Stimulated activated CD4-positive, alpha-beta T cell treated with anti-CD3 and anti-CD28 coated beads, Interleukin-4, amount 100 ng/mL, for 4 hours (primary cell): ENCODE measurements at places on chromosomes 6 and 20.

DNA sequence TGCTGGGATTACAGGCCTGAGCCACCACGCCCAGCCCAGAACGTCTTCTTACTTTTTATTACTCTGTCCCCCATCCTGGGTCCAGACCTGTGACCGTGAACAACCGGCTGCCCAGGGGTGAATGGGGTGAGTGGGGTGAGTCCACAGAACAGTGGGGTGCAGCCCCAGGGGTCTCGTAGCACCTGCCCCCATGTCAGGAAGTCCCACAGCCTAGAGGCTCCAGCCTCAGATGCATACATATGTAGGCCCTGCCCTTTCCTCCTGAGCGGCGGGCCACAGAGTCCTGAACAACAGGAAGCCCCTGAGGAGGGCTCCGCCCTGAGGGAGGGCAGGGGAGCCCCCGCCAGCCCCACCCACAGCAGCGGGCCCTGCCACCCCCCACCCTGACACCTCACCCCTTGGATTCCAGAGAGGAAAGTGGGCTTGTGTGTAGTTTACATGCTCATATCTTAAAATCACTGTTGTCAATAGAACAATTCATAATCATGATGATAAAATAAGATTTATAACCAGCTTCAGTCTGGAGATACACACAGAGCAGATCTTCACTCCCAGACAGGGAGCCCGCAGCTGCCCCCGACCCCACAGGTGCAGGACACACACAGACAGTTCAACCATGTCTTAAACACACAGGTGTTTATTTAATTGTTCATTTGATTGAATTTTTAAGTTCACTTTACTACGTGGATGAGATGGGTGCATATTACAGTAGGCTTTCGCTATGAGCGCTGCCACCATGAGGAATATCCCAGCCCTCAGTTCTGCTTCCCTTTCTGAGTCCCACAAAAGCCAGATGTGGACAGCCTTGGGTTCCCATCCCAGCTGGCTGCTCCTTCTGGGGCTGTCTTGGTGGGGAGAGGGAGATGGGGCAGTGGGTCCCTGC lies 12.4 kb upstream of the GMEB2 start:
- DNase-seq = peak; percentile 53

DNA sequence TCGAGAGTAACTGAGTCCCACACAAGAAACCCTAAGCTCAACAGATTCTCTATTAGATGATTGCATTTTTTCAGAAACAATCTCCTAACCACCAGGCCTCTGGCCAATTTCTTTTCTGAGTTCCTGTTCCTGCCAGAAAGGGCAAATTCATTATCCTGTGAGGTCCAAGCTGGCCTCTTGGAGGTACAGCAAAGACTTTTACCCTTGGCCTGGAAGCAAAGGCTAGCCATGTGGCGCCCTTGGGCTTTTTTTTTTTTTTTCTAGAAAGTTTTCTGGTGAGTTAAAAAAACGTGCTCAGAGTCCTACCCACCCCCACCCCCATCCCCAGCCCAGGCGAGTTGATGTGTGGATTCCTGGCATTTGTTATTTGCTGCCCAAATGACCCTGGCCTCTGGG lies 59.0 kb upstream of the EEF1A1 start:
- DNase-seq = no peak

- no peak for DNase-seq
These were observed 3.4 kb upstream of the RSPO4 start for GRCh38 chr20:1005452-1006027.

DNA sequence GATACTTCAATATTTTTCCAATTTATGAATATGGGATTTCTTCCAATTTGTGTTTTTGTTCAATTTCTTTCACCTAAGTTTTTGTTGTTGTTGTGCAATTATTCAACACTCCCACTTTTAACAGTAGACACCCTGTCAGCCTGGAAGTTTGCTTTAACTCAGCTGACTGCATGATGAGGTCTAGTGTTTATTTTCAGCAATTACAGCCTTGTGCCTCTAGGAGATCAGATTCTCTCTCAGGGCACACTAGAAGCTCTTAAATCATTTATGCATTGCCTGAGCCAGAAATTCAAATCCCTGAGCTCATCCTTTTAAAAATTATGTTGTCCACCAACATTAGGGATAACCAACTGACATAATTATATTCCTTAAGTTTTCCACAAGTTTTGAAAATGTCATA lies 85.7 kb downstream of the MRAP2 start:
- no peak for DNase-seq

DNA sequence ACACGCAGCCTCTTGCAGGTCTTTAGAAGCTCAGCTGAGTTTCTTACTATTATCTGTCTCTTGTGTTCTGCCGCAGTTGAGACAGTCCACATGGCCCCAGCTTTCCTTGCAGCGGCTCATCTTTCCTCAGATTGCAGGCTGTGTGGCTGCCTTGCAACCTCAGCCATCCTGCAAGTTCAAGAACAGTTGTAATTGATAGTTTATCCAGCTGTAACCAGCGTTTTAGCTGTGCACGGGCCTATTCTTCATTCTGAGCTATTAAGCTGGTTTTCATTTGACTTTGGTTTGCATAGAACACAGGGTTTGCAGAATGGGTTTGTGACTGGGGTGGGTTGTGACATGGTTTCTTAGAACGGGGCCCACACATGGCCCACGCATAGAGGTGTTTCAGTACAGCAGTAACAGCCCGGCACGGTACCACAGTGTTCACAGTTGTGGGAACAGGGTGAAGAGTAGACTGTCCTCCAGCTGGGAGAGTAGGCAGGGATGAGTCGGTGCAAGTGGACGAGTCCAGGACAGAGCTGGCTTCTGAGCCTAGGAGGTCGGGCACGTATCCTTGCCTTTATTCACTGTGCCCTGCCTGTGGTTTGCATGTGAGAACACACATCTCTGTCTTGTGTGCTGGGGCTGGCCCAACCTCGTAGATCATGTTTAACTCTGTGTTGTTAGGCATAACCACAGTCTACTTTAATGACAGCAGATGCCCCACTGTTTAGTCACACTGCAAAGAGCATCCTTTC lies 89.2 kb downstream of the RPP40 start:
- DNase-seq = no peak

DNA sequence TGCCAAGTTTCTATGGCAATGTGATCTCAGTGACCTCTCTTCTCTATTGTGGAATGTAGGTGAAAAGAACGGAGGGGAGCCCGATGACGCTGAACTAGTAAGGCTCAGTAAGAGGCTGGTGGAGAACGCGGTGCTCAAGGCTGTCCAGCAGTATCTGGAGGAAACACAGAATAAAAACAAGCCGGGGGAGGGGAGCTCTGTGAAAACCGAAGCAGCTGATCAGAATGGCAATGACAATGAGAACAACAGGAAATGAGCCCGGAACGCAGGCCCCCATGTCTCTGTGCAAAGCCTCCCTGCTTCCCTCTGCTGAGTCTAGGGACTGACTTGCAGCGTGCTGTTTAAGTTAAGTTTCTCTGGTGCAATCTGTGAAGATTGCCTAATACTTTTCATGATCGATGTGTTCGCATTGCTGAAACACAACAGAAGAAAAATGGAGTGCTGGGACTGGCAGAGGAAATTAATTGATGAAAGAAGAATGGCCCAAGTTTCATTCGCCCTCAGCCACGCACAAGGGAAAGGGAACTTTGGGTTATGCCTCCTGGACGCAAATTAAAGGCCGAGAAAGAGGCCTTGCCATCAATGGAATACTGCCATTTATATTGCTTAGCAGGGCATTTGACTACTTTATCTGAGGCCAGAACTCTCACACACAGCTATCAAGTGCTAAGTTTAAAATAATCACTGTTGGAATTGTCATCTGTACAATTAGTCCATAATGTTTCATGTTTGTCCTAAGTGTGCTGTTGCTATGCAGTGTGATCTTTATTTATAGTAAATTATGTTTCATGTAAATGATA lies 146.4 kb downstream of the AKAP7 start:
- DNase-seq = peak; percentile 43

GRCh38 chr6:150016324-150017185 lies 8.8 kb downstream of the RAET1L start:
- no peak for DNase-seq

GRCh38 chr6:90646940-90647339 lies 60.1 kb upstream of the MAP3K7 start:
- DNase-seq = no peak

DNA sequence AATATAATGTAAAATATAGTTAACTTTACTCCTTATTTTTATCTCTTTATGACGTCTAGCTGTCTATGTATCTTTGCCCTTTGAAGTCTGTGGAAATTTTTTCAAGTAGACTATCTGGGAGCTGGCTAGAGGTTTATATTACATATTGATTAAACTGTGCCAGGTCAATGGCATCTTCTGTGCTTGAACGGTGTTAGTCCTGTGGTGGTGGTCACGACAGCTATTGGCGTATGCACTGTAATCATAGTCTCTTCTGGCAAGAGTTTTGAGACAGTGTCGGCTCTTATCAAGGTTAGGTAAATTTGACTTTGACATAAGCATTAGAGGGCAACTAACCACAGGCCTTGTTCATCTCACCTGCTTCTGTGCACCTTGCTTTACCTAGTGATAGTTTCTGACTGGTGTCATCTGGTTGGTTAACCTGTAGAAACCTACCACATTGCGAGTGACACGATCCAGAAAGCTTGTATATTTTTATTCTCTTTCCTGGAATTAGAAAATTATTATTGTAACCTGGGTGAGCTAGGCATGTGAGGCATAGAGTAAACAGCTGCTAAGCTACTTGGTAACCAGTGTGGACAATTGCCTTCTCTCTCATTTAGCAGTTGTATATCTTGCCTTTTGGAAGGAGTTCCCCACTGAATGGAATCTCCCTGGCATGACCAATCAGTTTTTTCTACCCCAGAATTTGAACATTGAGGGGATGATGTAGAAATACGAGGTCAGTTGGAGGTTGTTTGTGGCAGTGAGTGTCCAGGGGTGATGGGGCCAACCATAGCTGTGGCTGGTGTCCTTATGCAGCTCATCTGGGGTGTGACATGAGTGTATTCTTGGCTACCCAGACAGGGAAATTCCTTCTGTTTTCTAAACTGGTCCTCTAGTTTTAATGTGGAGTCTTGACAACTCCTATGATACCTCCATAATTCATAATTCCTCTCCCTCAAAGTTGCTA lies 45.9 kb downstream of the SH3BGRL2 start:
- no peak for DNase-seq

DNA sequence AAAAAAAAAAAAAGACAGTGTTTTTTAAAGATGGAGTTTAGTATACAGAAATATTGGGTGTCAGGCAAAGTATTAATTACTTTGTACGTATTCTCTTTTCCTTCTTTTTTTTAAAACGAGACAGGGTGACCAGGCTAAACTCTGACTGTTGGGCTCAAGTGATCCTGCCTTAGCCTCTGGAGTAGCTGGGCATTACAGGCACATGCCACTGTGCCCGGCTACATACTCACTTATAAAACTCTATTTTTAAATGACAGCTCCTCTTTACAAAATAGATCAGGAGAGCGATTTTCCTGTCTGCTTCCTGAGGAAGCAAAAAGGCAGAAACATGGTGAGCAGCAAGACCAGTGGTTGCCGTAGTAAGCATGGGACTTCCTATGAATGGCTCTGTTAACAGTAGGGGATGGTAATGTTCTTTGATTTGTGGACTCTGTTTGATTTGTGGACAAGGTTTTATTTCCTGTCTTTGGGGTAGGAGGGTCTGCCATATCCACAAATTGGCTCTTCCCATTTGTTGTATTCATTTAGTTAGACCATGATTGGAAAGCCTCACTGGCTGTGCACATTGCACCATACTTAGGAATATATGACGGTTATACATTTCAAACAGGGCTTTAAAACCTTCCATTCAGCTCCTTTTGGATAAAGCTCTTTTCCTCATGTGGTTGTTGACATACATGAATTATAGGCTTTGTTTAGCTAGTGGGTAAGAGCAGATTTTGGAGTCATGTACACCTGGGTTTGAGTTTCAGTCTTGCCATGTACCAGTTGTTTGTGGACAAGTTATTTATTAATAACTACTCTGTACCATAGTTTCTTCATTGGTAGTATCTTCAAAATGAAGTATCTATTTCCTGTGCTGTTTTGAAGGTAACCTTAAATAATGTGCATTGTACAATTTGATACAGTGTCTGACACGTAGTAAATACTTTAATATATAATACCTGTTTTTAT lies 45.1 kb downstream of the PTPRA start:
- no peak for DNase-seq

DNA sequence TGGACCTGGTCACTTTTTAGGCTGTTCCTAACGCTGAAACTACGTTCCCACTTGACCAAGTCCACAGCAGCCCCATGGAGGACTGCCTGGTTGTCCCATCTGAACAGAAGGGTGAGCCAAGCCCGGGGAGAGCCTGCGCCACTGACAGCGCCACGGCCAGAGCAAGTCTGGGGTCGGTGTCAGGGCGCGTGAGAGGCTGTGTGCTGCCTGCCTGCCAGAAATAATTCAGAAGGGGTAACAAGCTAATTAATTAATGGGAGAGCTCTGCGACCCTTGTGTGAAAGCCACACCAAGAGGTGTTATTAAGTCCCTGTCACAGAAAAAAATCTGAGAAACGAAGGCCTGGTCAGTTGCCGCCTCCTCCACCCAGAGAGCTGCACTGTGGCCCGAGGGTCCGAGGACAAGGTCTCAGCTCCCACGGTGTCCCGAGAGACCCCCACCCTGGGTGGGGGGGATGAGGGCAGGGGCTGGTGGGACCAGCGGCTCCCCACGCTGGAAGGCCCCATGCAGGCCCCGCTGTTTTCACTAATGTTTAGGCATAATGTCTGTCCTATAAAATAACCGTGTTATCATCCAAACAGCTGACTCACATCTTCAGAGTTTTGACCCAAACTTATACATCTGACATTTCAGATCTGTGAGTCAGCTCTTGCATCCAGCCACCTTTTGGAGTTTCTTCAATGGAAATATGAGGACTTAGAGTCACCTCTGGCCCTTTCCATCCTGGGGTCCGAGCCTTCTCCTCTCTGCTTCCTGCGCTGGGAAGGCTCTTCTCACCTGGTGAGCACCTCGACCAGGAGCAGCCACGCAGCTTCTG lies 58.5 kb downstream of the DLL1 start:
- DNase-seq = no peak
